ENCODE measurements at places on chromosomes 1 and 21.
A peak's percentile ranks its signal among the peaks of the same experiment; 100 is the strongest.

GRCh38 chr1:162297208-162297607 lies 79.4 kb downstream of the SPATA46 start:
- no peak for DNase-seq

DNA sequence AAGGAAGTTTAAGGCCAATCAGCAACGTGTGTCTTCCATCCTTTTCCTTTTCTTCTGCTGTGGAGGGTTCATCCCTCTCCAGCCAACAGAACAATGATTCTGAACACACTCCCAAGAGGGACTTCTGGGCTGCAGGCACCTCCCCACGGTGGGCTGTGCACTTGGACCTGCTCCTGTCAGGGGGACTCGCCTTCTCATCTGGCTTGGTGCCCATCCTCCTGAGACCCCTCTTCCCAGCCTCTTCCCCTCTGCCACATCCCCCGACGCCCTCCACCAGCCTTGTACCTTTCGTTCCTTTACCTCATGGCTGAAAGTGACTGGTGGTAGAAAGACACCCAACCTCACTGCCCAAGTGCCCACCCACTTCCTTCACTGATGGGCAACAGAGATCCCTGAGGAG lies 26.0 kb upstream of the SLAMF9 start:
- DNase-seq, result no peak

GRCh38 chr1:156525856-156526489 lies 25.4 kb upstream of the MEF2D start:
- no peak for DNase-seq

DNA sequence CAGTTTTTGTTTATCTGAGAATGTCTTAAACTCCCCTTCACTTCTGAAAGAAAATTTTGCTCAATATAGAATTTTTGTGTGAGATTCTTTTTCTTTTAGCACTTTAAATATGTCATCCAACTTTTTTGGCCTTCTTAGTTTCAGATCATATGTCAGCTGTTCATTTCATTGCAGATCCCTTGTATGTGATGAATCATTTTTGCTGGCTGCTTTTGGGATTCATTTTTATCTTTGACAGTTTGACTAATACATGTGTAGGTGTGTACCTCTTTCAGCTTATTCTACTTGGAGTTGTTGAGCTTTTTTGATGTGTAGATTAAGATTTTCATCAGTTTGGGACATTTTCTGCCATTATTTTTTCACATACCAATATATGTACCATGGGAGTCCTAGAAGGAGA lies 156.8 kb downstream of the FASLG start:
- no peak for DNase-seq

DNA sequence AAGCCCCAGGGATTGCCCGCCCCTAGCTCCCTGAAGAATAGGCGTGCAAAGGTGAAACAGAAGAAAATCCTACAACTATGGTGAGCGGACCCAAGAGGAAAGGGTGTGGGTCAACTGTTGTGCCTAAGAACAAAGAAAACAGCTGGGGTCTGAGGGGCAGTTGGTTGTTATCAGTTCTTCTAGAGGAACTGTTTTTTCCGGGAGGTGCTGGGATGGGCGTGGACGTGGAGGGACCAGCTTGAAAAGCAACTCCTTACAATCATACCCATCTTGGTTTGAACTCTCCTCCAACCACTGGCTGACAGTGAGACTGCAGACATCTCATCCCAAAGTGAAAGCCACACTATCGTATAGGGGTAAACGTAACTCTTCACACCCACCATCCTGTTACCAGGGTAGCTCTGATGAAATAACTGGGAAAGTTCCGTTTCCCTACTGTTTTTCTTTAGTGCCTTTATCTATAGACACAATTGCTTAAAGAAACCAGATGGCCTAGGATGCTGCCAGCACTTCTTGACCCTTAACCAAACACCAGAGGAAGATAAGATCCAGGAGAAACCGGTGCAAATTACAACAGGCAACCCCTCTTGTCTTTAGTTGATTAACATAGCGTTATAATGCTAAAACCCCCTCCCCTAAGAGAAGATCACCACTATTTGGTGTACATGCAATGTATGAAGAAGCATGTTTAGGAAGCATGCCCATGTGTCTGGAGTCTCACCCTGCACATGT lies 25.6 kb upstream of the FAM89A start:
- no peak for DNase-seq

GRCh38 chr21:45859762-45860357 lies 121.7 kb upstream of the COL6A1 start:
- DNase-seq, result no peak

- no peak for DNase-seq
These were observed 101.9 kb downstream of the SIK1 start for GRCh38 chr21:43325036-43325435.

GRCh38 chr1:33047290-33047689 lies 10.6 kb upstream of the AK2 start:
- no peak for DNase-seq

- DNase-seq, result no peak
These were observed 36.5 kb downstream of the RLF start for GRCh38 chr1:40197656-40198055.

DNA sequence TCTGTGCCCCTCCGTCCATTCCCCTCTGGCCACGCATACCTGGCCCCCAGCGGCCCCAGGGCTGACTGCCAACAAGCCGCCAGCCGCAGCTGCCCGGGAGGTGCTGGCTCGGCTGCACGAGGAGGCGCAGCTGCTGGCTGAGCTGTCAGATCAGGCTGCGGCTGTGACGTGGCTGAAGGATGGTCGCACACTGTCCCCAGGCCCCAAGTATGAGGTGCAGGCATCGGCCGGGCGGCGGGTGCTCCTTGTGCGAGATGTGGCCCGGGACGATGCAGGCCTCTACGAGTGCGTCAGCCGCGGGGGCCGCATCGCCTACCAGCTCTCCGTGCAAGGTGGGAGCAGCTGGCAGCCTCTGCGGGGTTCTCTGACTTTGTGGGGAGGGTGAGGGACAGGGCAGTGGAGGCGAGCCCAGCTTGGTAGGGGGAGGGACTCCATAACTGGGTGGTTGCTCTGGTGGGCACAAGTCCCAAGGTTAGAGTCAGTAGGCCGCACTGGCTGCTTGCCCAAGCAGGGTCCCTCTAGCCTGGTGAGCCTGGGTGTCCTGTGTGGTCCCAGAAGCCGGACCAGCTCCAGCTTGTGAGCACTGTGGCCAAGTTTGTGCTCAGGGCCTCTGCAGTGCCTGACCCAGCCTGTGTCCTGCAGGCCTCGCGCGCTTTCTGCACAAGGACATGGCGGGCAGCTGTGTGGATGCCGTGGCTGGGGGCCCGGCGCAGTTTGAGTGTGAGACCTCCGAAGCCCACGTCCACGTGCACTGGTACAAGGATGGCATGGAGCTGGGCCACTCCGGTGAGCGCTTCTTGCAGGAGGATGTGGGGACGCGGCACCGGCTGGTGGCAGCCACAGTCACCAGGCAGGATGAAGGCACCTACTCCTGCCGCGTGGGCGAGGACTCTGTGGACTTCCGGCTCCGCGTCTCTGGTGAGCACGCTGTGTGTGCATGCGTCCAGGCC lies 8.8 kb downstream of the OBSCN start:
- DNase-seq, result no peak

DNA sequence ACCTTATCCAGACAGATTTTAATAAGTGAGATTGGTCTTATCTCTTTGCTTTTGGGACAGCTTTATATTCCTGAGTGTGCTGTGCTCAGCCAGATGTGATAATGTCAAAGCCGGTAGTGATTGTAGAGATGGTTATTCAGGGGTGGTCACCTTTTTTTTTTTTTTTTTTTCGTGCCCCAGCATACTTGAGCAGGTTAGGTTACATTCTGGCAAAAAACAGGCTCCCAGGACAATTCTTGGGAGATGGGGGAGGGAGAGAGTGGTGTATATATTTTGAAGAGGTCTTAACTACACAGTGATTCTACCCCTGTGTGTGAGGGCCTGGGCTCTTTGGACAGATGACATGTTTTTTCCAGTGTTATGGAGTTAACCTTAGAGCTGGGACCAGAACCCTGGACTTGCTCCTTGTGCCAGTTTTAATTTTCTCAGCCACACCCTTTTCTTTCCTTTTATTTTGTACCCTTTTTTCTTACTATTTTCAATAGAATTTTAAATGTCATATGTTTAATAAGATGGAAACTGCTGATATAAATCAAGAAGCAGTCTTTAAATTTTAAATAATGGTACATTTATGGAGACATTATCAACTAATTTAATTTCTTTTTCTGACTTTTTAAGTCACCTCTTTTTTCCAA lies 88.4 kb downstream of the DYRK1A start:
- DNase-seq, result no peak

- DNase-seq, result peak; percentile 81
These were observed 75.6 kb upstream of the KAZN start for GRCh38 chr1:14522926-14523241.

GRCh38 chr1:88401313-88401712 lies 282.8 kb upstream of the PKN2 start:
- DNase-seq, result no peak

GRCh38 chr1:57638239-57638638 lies 214.4 kb upstream of the DAB1 start:
- no peak for DNase-seq

DNA sequence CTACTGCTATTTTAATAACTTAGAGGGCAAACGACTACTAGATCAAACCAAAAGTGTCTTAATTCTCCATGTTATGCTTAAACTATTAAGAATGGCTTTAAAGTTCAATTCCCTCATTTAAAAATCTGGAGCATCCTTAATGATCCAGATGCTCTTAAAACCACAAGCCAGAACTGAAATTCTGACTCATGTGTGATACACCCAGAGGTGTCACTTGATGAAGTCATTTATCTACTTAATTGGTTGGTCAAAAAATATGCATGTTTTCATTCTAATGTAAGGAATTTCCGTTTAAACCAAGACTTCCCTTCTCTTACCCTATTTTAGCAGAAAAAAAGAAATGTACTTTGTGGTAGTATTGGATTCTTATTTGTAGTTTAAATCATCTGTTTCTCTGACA lies 1261.2 kb upstream of the B3GALT2 start:
- peak; percentile 86 for DNase-seq

- no peak for DNase-seq
These were observed 47.2 kb downstream of the LRRC53 start for GRCh38 chr1:74465193-74465681.

DNA sequence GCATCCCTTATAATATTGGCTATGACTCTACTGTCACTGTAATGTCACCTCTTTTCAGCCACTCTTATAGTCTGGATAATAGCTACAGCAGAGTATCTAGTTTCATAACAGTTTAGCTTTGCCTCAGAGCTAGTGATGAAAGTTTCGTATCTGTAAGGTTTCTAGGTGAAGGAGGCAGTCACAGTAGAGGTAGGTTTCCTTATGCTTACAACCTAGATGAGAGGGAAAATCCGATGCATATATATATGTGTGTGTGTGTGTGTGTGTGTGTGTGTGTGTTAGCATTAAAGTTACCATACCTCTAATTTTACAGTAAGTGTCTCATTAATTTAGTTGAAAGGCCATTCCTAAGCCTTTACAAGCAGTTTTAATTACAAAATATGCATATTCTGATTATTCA lies 2.2 kb upstream of the TOR1AIP2 start:
- no peak for DNase-seq

DNA sequence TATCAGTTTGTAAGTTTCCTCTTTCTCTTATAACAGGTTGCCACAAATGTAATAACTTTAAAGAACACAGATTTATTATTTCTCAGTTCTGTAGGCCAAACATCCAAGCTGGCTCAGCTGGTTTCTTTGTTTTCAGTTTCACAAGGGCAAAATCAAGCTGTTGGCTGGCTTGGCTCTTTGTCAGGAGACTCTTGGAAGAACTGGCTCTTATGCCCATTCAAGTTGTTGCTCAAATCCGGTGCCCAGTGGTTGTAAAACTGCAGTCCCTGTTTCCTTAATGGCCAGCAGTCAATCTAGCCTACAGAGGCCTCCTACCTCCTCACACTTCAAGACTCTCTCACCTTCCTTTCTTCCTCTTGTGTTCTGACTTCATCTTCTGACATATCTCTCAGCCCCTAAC lies 1171.0 kb downstream of the MRPL39 start:
- DNase-seq, result no peak

DNA sequence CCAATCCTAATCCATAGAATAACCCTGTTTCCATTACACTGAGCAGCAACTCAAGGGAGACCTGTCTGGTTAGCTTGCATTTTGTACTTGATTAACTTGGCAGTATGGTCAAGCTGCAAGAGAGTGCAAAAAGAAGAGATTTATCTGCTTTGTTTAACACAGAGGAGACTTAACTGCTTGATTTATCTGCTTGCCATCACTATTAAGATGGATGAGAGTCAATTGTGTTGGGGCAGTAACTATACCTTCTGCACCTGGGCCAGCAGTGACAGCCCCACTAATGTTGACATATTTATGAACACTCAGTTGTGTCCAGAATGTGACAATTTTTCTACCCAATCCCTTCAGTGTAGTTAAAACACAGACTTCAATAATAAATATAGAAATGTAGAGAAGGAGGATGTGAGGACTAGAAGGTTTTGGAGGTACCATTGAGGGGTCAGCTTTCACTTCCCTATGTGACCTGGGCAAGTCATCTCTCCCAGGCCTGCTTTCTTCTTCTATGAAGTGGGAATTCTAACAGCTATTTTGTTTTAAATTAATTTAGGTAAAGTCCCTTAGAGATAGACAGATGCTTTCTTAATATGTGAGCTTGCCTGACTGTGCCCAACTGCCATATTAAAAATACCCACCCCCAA lies 159.1 kb upstream of the KCNK2 start:
- DNase-seq, result no peak

GRCh38 chr1:66354311-66355201 lies 179.4 kb upstream of the SGIP1 start:
- peak; percentile 28 for DNase-seq

DNA sequence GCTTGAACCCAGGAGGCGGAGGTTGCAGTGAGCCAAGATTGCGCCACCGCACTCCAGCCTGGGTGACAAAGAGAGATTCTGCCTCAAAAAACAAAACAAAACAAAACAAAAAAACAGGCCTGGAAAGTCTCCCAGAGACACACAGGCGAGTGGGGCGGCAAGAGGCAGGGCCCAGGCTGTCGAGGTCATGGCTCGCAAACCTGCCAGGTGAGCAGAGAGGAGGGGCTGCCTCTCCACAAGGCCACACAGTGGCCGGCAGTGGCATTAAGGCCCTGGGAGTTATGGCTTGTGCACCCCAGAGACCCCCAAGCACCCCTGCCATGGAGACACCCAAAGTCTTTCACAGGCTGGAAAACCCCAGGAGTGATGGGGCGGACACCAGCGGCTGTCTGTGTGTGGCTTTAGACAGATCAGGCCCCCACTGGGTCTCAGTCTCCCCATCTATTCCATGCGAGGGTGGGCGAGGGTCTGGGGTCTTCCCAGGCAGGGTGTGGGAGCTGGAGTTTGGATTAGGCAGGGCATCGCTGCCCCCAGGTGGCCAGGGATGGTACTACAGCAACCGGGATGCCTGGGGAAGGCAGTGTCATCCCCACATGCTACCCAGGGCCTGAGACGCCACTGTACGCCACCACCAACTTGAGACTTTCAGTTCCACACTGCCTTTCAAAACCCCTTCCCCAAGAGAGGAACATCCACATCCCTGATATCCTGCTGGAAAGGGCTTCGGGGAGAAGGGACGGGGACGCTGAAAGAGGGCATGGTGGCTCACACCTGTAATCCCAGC lies 7.3 kb upstream of the CTRC start:
- DNase-seq, result no peak
